NCI-H1436 (cell line): ENCODE measurements at places on chromosomes 2 and 18.
A peak's percentile ranks its signal among the peaks of the same experiment; 100 is the strongest.

GRCh38 chr2:36477746-36478145 is 120.2 kb downstream of the FEZ2 start:
- no peak for DNase-seq

- no peak for DNase-seq
These were observed 368.0 kb upstream of the RAB6C start for GRCh38 chr2:129611471-129611870.

- peak; percentile 25 for DNase-seq
These were observed 107.9 kb downstream of the CABLES1 start for GRCh38 chr18:23243178-23243577.

DNA sequence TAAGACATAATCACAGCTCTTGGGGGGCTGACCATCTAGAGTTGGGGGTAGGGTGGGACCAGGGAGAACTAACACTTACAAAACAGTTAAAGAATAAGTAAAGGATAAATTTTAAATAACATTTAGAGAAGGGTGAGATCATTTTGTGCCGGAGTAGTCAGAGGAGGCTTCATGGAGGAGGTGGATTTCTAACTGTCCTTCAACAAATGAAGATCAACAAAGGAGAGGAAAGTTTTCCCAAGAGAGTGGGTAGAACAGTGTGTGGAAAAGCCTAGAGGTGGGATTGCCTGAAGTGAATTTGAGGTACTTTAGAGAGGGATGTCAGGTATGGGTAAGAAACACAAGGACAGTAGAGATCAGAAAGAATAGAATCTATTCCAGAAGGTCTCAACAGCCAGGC is 7.3 kb downstream of the PROKR1 start:
- DNase-seq, result no peak

DNA sequence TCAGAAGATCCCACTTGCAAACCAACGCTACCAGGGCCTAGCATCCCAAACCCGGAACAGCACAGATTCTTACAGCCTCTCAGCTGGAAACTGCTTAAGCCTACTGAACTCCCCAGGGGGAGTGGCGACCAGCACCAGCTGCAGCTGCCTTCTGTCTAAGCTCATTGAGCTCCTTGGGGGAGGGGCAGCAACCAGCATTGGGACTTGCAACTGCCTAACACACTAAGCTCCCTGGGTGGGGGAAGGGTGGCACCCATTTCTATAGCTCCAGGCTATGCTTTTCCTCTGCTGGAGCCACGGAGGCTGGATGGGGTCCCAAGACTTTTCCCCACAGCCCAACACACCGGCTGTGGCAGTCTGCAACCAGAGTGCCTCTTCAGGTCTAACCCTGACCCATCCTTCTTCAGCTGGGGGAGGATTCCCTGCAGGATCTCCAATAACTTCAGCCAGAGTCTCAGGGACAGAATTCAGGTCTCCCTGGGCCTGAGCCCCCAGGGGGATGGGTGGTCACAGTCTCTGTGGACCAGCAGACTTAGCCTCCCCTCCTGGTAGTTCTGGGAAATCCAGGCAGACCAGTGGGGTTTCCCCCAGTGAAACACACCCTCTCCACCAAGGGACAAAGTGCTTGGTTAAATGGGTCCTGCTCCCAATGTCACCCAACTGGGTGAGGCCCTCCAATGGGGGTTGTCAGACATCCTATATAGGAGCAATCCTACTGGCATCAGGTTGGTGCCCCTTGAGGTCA is 45.9 kb upstream of the ITGA4 start:
- DNase-seq, result peak; percentile 95

DNA sequence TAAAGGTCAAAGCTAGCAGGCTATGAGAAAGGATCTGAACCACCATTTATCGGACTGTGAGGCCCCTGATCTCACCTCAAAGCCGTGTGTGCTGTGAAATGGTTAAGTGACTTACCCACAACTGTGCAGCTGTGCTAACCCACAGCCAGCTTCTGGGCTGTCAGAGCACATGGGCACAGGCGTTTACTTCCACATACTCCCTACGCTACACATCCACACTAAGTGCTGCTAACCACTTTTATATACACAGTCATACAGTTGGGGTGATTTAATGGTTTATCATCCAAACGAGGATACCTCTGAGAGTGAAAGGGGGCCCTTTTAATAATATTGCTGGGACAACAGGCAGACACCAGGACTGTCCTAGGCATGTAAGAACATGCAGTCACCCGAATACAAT is 37.3 kb downstream of the CYRIA start:
- no peak for DNase-seq

DNA sequence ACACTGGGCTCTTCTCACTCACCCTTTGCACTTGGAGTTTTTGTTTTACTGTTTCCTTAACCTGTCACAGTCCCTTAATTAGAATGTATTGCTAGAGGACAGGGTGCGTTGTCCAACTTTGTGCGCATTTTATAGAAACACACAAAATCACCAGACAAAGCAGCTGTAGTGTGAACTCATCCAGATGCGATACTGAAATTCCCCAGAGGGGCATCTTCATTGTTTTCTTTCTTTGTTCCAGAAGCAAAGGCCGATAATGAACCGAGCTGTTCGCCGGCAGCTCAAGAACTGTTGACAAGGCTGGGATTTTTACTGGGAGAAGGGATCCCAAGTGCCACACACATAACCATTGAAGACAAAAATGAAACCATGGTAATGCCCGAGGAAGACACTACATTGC is 137.6 kb downstream of the WDSUB1 start:
- DNase-seq, result no peak

DNA sequence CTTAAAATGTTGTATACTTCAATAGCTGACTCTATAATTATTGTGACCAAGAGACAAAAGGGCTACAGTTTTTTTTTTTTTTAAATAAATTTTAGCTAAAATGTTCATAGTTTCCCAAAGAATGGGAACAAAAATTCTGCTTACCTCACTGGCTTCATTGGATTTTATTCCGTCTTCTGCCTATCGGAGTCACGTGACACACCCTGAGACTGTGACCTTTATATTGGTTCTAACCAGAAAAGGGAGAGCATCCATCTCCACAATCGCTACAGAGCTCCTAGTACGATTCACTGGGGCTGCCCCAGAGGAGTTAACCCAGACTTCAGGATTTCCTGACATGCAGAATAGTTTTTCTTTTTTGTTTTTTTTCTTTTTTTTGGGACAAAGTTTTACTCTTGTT is 203.6 kb upstream of the SLC35G4 start:
- DNase-seq, result no peak

DNA sequence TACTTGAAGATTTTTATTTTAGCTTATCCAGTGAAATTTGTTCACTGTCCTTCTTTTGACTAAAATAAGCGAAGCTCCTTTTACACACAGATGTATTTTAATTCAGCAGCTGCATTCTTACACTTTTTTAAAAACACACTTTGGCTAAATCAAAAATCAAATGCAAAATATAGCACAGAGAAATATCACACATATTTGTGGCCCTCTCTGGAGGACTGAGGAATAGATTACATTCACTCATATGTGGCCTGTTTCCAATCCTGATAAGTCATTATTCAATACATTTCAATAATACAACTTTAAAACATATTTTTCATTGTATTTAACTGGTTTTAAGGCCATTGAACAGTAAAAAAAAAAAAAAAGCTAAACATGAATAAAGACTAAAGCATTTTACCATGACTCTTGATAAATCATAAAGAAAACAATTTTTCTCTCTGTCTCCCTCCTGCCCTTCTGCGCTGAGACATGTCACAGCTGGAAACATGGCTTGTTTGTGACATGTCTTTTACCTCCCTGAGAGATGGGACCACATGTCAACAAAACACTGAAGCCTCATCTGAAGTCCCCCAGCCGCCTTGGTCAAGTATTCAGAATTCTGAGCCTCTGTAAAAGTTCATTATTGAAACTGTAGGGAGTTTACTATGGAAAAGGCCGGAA is 221.0 kb downstream of the ZNF407 start:
- no peak for DNase-seq

- DNase-seq, result no peak
These were observed 142.2 kb upstream of the PXDN start for GRCh38 chr2:1886405-1886992.

DNA sequence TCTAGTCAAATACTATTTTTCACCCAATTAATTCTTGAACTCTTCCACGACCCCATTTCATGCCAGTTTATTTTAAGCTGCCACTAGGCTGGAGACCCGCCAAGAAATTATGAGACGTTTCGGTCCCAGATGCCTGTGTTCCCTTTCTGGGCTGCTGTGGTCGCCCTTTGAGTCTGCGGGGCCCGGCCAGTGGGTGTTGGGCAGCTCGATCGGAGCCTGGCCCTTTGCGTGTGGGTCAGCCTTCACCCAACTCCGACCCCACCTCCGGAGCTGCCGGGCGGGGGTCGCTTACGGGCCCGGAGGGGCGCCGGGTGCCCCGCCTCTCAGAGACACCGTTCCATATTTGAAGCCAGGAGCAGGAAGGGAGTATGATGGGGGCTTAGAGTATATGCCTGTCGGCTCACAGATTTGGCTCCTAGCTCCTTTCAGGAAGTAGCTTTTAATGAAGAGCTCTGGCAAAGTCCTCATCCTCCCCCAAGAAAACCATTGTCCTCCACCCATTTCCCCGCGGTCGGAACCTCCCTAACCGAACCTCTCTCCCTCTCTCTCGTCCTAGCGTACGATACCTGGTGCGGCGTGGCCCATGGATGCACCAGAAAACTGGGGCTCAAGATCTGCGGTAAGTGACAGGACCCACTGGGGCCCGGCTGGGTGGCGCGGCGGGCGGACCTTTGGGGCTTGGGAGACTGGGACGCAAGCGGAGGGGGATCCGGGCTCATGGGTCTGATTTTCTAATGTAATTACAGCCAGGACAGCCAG is 5.0 kb downstream of the GAD1 start:
- no peak for DNase-seq

GRCh38 chr2:78540255-78540654 is 485.2 kb upstream of the REG3G start:
- no peak for DNase-seq

DNA sequence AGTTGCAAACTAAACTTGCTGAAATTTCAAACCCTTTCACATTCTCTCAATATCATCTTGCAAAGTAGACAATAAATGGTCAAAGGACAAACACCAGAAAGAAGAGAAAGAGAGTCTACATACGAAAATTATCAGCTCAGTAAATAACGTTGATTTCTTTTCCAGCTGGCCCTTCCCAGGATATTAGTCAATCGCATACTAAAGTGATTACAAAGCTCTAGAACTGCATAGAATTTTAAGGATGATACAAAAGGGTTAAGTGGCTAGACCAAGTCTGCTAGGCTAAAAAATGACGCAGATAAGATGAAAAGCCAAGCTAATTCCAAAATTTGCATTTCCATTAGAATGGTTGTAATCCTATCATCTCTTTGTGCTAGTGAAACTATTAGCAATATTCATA is 405.7 kb downstream of the FBXO15 start:
- DNase-seq, result no peak

- DNase-seq, result no peak
These were observed 377.5 kb downstream of the OSR1 start for GRCh38 chr2:18980786-18981430.

DNA sequence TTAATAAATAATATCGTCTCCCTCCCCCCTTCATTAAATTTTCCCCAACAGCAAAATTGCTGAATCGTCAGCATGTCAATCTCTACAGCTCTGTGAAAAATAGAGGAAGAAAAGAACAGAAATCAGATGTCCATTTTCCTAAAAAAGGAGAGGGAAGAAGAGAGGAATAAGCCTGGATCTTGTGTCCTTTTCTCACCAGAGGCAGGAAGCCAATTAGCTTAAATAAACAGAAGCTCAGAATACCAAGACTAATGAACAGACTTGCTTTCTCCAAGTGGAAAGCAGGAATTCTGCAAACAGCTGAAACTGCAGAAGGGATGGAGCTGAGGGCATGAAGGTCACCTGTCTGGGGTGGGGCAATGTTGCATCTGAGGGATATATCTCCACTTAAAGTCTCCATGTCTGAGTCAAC is 265.7 kb downstream of the CCDC85A start:
- no peak for DNase-seq

GRCh38 chr2:58502931-58503330 is 261.8 kb upstream of the FANCL start:
- DNase-seq, result no peak

GRCh38 chr2:216658757-216659156 is 25.5 kb downstream of the IGFBP2 start:
- no peak for DNase-seq

- DNase-seq, result no peak
These were observed 441.1 kb downstream of the DCC start for GRCh38 chr18:52781113-52781512.

- no peak for DNase-seq
These were observed 862.2 kb upstream of the LRATD1 start for GRCh38 chr2:13770279-13770678.

GRCh38 chr2:10897956-10898355 is 13.8 kb upstream of the KCNF1 start:
- no peak for DNase-seq

GRCh38 chr18:40088130-40088529 is 1866.9 kb upstream of the PIK3C3 start:
- DNase-seq, result no peak

DNA sequence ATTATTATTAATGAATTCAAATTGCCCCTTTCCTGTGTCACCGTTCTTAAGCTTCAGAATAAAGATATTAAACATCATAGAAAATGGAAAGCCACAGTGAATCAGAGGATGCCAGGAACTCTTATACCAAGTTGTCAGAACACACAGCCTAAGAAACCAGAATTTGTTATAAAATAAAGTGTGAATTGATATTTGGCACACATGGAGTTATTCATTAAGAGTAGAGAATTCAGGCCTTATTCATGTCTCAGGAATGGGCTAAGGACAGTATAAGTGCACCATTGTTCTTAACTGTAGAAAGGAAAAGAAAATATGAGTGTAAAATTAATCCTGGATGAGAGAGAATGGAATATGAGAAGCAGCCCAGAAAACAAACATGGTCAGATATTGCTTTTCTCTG is 86.7 kb upstream of the ATP8B1 start:
- no peak for DNase-seq
